NCI-H510A (cell line): ENCODE measurements at places on chromosomes 7 and 10.
A peak's percentile ranks its signal among the peaks of the same experiment; 100 is the strongest.

DNA sequence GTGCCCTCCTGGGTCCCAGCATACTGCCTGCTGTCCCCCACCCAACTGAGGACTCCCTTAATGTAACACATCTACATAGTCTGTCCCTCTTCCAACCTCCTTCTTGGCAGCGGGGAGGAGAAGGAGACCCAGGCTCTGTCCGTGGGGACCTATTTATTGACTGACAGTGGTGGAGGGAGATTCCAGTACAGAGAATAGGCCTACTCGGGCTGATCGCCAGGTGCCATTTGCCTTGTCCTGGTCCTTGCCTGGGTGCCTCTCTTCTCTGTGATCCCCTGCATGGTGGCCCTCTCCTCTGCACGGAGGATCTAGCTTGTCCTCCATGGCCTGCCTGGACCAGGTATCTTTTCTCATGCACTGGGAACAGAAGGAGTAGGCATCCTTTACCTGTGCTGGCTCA, 17.0 kb downstream of the GHRHR start:
- no peak for DNase-seq

DNA sequence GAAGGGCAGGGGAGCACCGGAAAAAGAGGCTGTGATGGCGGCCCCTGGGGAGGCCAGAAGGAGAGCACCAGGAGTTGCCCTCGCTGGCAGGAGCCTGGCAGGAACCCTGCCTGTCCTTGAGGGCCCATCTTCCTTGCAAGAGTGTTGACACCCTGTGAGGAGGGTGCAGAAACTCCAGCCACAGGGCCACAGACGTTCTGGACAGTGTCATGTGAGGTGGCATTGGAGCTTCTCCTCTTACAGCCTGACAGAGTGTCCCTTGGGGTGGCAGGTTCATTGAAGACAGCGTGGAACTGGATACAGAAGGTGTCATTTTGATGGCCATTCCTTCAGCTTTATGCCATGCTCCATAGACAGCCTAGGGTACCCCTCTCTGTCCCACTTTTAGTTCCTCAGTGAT, 54.2 kb downstream of the RBM20 start:
- no peak for DNase-seq

GRCh38 chr10:63711867-63712716, 190.9 kb downstream of the REEP3 start:
- peak; percentile 22 for DNase-seq

GRCh38 chr10:11685787-11686218, 56.4 kb upstream of the ECHDC3 start:
- DNase-seq, result peak; percentile 49

DNA sequence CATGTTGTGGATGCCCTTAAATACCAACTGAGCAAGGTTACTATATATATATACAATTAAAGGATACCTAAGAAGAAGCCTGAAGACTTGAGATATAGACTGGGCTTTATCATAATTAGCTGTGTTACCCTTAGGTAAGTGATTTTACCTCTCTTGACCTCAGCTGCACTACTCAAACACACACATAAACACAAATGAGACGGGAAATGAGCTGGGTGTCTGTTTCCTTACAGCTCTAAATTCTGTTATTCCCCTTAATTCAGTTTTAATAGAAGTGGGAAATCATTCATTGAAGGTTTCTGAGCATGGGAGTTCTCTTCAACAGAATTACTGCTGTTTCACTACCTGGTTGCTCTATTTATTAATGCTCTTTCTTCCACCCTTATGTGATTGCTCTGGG, 60.7 kb downstream of the GBF1 start:
- no peak for DNase-seq

DNA sequence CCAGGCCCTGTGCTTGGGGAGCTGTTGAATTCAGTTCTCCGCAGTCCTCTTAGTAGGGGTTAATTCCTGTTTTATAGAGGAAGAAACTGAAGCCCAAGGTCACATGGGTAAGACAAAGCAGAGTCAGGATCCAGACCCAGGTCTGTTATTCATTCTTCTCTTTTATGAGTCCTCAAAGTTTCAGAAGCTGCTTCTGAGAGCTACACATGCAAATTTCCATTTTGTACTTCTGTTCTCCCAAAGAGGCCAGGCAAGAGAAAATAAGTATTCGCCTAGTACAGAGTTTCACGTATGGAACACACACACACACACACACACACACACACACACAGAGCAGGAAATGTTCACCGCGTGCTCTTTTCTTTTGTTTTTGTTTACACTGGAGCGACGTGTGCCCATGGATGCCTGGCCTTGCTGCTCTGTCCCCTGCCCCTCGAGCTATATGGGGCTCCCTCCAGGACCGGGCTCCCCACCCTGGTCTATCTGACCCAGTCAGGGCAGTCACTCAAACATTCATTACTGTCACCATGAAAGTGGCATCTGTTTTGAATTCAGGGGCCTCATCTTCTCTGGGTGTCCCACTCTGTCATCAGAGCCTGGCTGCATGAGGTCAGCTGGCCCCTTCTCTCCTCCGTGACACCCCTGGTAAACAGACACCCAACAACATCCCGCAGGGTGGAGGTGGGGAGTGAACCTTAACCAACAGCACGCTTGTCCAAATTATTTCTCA, 84.4 kb downstream of the TNS3 start:
- DNase-seq, result no peak
